ENCODE measurements at places on chromosomes 1 and 21.

DNA sequence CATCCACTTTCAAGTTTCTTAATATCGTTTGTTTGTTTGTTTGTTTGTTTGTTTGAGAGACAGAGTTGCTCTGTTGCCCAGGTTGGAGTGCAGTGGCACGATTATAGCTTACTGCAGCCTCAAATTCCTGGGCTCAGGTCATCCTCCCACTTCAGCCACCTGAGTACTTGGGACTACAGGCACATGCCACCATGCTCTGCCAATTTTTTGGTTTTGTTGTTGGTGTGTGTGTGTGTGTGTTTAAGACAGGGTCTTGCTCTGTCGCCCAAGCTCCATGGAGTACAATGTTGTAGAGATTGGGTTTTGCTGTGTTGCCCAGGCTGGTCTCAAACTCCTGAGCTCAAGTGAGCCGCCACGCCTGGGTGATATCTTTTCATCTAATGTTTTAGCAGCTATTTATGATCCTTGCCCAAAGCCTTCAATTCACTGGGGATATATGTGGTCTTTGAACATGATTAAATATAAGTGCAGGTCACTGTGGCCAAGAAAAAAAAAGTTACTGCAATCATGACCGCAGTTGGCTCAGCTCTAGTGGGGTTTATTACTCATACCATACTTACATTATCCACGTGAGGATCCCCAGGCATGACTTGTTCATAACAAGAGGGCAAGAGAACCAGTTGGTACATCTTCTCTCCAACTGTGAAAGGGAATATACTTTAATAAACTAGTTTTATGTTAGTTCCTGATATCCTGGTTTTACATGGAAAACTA is 8.0 kb downstream of the RRP1B start:
- no peak for DNase-seq

- no peak for DNase-seq
Observed at GRCh38 chr1:41048540-41048939, 27.0 kb upstream of the SLFNL1 start.

GRCh38 chr21:42561762-42562650 is 48.4 kb downstream of the SLC37A1 start:
- no peak for DNase-seq

DNA sequence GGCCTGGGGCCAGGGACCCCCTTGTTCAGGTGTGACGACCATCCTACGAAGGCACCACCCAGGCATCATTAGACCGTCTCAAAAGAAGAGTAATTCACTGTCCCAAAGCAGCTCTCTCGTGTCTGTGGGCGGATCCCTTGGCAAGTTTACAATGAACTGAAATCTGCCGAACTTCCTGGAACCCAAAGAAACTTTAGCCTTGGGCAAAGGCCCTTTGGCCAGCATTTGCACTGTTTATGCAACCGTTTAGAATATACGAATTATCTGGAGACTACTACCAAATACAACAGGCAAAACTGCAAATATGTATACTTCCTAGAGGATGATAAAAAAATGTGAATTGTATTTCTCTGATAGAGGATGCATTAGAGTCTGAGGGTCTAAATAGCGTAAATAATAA is 1.4 kb upstream of the SOD1 start:
- DNase-seq = no peak

DNA sequence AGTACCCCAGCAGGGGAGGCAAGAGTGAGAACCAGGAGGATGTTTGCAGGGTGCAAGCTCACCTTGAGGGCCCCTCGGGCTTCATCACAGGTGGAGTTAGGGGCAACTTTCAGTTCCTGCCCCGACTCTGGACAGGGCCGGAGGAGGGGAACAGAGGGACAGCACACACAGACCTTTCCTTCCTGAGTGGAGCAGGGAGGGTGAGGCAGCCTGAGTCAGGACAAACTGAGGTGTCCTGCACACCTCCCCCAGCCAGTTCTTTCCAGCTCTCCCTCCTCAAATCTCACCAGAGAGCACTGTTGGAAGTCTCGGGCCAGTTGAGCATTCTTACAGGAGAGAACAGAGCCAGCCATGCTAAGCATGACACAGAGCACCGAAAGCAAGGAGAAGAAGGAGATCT is 1.5 kb downstream of the ENTREP3 start:
- DNase-seq = no peak

GRCh38 chr1:202982715-202983430 is 15.8 kb upstream of the CYB5R1 start:
- DNase-seq = no peak

- no peak for DNase-seq
Observed at GRCh38 chr21:46069719-46070279, 28.1 kb upstream of the COL6A2 start.

DNA sequence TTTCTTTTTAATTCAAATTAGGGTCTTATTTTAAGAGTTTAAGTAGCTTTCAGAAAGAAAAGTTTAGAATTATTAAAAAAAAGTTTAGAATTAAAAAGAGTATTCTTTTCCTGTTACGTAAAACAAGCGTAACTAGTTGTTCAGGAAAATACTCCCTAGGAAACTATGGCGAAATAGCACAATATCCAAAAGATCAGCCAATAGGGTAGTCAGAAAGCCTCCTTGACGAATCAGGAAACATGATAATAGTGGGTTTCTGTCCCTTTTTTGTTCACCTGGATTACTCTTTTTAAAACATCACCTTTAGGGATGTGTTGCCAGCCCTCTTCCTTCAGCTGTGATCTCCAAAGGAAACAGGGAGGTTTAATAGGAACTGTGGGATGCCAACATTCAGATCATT is 25.2 kb downstream of the S1PR1 start:
- DNase-seq = no peak

GRCh38 chr1:243264717-243265116 is 8.9 kb downstream of the SDCCAG8 start:
- DNase-seq = no peak

GRCh38 chr21:35850029-35850428 is 210.3 kb downstream of the SETD4 start:
- no peak for DNase-seq

GRCh38 chr21:41437729-41438128 is 11.7 kb downstream of the MX1 start:
- no peak for DNase-seq

DNA sequence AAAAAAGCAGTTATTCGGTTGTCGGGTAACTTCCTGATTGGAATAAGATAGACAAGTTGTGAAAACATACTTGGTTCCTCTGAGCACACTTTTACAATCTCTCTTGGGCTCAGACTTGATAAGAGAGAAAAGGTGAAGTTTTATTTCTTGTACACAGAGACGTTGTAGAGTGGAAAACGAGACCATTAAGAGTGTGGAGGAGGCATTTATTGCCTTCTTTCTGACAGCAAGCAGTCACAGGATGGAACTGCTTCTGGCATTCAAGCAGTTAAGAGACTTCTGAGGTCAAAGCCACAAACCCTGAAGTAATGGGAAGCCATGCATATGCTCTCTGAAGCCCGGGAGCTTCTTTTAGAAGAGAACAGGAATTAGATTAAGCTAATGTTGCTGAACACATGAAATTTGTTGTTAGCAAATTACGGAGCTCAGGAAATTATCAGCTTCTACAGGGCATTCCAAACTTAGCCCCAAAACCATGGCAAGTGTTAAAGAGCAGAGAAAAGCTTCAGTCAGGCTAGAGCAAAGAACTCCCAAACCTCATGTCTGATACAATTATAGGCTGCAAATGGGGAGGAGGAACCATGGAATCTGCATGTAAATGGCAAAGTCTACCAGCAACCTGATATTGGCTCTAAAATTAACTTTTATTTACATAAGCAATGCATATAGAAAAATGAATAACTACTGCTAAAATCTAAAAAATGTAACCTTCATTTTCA is 26.0 kb downstream of the S1PR1 start:
- DNase-seq = no peak

DNA sequence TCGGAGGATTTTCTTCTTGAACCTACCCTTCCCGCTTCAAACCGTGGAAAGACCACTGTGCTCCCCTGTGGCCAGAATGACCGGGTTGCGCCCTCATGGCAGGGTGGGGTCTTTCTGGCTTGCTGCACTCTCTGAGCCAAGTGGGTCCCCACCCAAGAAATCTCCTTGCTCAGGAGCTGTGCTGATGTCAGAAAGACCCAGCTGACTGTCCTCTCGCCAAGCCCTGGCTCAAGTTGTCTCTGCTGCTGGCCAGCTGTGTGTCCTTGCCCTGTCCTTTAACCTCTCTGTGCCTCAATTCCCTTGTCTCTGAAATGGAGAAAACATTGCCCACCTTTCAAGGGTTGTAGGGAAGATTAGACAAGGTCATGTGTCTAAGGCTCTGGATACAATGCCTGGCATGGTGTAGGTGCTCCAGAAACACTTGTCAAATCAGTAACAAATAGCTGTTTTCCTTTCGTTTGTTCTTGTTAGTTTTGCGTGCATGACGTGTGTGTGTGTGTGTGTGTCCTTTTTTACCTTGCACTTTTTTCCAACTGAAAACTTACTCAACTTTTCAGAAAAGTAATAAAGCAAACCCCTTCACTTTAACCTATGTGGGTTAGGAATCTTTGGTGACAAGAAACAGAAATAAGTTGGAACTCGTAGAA is 41.1 kb upstream of the RPL11 start:
- DNase-seq = no peak

- peak; percentile 15 for DNase-seq
Observed at GRCh38 chr1:210448297-210448892, 119.7 kb downstream of the HHAT start.

- no peak for DNase-seq
Observed at GRCh38 chr1:226994586-226995364, 54.7 kb downstream of the COQ8A start.

GRCh38 chr1:44646261-44647110 is 27.8 kb downstream of the TMEM53 start:
- DNase-seq = no peak

DNA sequence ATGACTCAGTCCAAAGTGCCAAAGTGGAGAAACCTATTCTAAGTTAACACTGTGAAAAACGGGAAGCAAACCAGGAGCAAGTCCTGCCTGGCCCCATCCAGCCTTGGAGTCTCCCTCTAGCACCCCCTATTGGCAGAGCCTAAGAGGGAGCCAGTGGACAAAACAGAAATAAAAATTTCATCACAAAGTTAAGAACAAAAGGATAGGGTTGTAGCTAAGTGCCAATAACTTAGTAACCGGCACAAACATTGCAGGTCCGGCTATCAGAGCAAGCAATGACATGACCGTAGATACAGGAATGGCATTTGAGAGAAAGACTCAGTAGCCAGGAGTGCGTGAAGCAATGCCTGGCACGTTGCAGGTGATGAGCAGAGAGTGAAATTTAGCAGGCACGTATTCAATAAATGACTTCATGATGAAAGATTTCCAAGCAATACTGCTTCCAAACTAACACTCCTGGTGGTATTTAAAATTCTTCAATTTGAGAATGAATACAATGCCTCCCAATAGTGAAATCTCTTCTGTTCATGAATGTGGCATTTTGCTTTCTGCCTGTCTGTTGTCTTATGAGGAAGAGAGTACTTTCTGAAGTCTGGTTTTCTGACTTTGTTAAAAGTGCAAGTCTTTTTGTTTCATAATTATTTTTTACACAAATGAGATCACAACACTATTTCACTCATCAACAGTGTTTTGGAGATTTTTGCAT is 391.0 kb downstream of the OMA1 start:
- DNase-seq = peak; percentile 34

- no peak for DNase-seq
Observed at GRCh38 chr21:28229814-28230213, 762.9 kb downstream of the LTN1 start.

DNA sequence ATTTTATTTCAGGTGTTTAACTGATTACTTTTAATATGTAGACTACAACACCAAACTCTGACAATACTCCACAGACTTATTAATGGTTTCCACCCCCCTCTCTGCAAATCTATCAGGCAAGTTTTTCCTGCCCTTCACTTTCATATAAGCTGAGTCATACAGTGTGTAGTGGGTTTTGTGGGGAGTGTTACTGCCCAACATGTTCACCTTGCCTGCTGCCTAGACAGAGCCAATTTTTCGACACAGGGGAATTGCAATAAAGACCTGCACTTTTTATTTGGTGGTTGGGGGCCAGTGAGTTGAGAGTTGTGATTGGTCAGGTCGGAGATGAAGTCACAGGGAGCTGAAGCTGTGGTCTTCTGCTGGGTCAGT is 119.7 kb downstream of the PPIAL4G start:
- no peak for DNase-seq

DNA sequence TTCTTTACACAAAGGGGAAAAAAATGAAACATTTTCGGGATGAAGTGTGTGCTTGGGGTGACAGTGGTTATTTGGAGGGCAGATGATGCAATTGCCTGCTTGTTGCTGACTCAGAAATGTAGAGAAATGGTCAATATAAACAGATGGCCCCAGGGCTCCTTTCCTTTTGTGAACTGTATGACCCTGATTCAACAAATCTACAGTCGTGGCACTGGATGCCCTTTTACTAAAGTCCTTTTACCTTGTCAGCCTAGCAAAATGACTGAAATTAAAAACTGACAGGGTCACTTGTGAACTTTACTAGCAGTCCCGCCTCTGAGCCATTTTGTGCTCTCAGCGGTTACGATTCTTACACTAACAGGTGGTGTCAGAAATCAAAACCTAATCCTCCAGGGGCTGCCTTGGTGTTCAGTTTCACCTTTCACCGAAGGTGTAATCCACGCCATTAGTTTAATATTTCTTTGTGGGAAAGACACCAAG is 49.8 kb downstream of the GREM2 start:
- no peak for DNase-seq
